ENCODE measurements at places on chromosomes 3 and 15. TPM values are rescaled to one million over a fixed set of nuclear protein-coding genes. Genes with fewer than 3 reads are reported as not detected.

RAB43 gene
- 24.7 TPM for total RNA-seq

CLDN16 gene
- total RNA-seq: 0.11 TPM

TGM5 gene
- not detected for total RNA-seq

GRCh38 chr3:50190936-50191660 lies at the start of gene GNAT1:
GNAT1 (plus strand) TSS chr3:50191610; CDS start chr3:50191726, 116 bp downstream.
- no peak for DNase-seq

DNA sequence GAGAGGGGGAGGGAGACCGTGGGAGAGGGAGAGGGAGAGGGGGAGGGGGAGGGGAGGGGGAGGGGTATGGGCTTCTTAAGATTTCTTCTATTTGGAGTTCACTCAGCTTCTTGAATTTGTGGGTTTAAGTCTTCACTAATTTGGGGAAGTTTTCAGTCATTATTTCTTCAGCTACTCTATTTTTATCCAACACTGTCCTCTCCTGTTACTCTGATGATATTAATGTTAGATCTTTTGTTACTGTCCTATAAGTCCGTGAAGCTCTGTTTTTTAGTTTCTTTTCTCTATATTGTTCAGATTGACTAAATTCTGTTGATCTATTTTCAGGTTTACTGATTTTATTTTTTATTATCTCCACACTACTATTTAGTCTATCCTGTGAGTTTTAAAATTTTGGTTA lies 351.5 kb upstream of the TPM1 start:
- DNase-seq: no peak

DNA sequence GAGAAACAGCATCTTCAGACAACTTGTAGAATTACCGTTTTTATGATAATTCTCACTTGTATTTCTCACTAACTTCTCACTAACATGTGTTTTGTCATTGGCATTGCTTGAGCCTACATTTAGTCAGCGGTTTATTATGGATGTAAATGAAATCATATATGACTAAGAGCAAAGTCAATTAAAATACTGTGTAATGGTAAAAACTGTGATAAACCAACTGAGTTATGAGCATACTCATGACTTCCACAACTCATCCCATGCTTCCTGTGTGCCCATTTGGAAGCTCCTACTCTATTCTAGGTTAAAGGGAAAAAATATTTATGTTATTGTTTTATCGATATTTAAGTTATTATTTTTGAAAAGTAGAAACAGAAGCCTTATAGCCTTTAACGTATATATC lies 12.8 kb downstream of the PXK start:
- DNase-seq: no peak

GRCh38 chr3:72316501-72317279 lies 531.6 kb downstream of the SHQ1 start:
- no peak for DNase-seq

- DNase-seq: no peak
These were observed 68.2 kb downstream of the HMCES start for GRCh38 chr3:129346695-129347457.

DNA sequence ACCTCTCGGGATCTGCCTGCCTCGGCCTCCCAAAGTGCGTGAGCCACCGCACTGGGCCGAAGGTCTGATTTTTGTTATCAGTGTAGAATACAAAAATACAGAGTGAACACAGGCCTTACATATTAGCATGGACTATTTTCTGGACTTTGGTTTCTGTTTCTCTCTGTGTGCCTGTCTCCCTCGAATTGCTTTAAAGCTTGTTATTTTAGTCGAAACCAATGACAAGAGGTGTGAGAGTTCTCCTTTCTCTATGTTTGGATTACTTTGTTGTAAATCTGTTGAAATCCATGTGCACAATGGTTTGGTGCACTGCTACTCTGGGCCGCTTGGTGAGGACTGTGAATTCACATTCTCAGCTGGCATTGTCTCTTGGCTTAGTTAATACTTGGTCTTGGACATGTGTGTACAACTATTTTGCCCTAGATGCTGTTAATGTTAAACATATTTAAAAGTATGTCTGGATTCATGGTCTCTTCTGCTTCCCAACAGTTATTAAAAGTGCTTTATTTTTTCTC lies 23.9 kb downstream of the MED12L start:
- DNase-seq: no peak

TRIM71 gene
- total RNA-seq: 2.7 TPM

DNA sequence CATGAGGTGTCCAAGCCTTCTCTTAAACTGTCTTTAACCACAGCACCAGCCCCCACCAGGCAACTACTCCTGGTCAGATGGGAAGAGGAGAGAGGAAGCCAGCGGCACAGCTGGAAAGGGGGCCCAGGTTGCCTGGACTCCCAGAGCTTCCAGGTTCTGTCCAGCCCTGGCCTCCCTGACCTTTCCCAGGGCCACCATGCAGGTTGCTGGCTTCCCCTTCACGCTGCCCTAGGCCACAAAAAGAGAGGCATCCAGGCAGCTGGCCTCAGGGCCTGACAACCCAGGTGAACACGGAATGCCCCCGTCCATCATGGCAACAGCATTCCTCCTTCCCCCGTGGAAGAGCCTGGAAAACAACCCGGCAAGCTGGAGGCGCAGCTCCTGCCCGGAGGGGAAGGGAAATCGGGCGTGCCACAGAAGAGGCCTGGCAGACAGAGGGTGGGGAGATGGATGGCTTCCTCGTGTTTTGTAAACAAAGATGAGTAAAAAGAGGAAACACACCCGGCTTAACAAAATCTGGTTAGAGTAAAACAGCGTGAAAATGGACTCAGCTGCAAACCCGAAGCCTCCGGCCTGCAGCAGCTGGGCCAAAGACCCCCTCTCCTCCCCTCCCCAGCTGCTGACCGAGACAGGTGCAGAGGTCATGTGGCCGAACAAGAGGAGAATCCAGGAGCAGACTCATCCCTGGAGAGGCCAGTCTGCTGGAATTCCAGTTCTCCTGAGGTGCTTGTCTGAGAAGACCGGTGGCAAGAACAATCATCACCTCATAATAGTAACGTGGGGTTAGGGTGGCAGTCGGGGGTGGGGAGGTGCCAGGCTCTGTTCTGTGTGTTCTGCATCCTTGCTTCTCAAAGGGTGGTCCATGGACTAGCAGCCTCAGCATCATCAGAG lies 15.5 kb downstream of the BMF start:
- DNase-seq: no peak

GRCh38 chr15:40513609-40514008 lies 42.8 kb downstream of the CHST14 start:
- DNase-seq: no peak

GOLGA8T gene
- total RNA-seq: 0.51 TPM

- no peak for DNase-seq
These were observed 852.3 kb downstream of the OTOL1 start for GRCh38 chr3:162348912-162349311.

APOD gene
- 1.2 TPM for total RNA-seq

- no peak for DNase-seq
These were observed 76.9 kb upstream of the STXBP5L start for GRCh38 chr3:120831066-120831465.

DNA sequence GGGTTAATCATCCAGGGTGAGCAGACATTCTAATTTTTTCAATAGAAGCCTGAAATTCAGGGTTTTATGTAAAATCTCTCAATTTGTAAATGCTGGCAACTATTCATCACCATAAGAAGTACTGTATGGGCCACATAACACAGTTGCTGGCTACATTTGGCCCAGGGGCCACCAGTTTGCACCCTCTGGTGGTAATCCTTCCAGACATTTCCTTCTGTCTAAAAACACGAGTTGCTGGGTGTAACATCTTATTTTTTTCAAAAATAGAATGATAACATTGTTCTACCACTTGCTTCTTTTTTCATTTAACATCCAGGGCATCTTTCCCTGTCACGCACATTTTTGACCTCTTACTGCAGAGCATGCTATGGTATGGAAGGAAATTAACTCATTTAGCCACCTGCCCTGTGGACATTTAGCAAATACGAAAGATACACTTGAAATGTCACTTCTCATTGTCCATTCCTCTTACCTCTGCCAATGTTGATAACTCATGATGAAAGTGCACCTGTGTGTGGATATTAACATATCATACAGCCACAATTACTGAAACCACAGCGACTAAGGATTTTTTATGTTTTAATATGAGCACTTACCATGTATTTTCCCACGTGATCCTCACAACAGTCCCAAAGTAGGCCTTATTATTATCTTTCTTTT lies 117.5 kb upstream of the ARHGEF3 start:
- DNase-seq: no peak

Data from mesothelial cell of epicardium (in vitro differentiated cells).